ENCODE measurements at places on chromosomes 2 and 18.

DNA sequence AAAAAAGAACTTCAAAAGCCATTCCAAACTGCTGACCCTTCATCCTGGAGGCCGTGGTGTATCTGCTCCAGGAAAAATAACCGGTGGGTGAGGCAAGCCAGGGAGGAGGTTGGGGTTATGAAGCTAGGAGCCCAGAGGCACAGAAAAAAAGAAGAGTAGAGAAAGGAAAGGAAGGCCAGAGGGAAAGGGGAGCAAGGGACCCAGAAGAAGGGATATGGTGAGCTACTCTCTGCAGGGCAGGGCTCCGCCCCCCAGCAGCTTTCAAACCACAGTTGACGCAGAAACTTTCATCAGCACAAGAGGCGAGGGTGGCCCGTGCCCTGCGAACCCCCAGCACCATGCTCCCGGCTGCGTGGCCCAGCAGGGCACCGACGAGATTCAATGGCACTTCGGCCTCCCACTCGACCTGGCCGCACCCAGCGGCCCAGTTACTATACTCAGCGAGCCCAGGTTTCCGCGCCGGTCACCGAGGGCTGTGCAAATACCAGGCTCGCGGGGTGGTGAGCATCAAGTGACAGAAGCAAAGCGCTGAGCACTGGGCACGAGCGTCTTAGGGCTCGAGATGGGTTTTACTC is 665 bp downstream of the MCM6 start:
- H3K4me1 ChIP-seq: no peaks in the 10 kb centered on the region
- peak overlapping the region; percentile 92 for H3K4me3 ChIP-seq
- peak overlapping the region; percentile 68 for H3K27ac ChIP-seq
- H3K27me3 ChIP-seq: no peaks in the 10 kb centered on the region
- H3K36me3 ChIP-seq: no peaks in the 10 kb centered on the region

DNA sequence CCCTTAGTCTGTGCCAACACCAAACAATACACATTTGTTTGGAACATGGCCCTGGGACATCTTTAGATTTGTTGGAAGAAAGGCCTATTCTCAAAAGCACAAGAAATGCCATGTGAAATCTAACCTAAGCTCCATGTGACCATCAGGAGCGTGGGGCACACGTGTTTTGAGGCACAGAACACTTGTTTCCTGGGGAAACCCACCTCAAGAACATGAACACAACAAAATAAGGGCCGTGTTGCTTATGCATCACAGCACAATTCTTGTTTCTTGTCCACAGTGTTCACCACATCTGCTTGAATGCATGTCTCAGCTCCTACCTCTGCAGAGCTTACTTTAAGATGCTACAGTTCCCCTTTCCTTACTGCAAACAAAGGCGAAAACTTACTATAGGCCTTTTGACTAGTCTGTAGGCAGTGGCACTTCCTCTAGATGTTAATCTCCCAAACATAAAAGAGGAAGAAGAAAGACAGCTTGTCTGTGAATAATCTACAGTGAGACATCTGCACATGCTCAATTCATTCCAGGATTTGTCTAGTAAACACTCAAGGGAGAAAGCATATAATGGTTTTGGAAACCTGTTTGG is 165.0 kb downstream of the ANKRD44 start:
- no peaks in the 10 kb centered on the region for H3K27me3 ChIP-seq
- no peak for DNase-seq
- no peaks in the 10 kb centered on the region for H3K36me3 ChIP-seq
- H3K4me3 ChIP-seq: no peak overlapping the region
- H3K27ac ChIP-seq: no peak overlapping the region

DNA sequence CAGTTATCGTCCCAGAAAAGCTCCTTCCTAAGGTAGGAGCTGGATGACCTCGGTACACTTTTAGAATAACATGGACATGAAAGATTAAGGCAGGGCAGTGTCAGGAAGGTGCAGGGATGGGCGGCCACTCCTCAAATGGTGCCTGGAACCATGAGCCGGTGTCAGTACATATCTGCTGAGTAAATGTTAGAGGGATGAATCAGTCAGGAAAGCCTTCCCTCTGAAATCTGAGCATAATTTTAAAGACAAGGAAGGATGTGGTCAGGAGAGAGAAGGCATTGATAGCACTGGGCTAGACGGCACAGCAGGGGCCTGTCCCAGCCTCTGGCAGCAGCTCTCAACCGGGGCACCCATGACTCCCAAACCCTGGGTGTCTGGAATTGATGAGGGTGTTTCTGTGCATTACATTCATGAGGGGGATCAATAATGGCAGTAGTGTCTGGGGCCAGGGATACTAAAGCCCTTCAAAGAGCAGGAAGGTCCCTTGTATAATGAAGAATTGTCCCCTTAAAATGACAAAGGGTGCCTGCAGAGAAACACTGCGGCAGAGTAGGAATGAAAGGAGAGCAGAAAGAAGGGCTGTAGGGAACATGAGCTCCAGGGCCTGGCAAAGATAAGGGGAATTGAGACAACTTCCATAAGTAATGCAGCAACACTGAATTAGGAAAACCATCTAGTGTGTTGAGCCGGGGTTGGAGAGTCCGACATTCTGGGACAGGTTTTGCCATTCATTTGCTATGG is 162.3 kb upstream of the REV1 start:
- H3K36me3 ChIP-seq: no peaks in the 10 kb centered on the region
- H3K4me1 ChIP-seq: no peaks in the 10 kb centered on the region
- no peaks in the 10 kb centered on the region for H3K27me3 ChIP-seq
- no peak overlapping the region for H3K4me3 ChIP-seq
- no peak overlapping the region for H3K27ac ChIP-seq

GRCh38 chr2:219460424-219460926 is 25.8 kb downstream of the SPEG start:
- no peaks in the 10 kb centered on the region for H3K27me3 ChIP-seq
- no peak overlapping the region for H3K27ac ChIP-seq
- H3K4me1 ChIP-seq: no peaks in the 10 kb centered on the region
- no peak overlapping the region for H3K4me3 ChIP-seq
- no peaks in the 10 kb centered on the region for H3K36me3 ChIP-seq

DNA sequence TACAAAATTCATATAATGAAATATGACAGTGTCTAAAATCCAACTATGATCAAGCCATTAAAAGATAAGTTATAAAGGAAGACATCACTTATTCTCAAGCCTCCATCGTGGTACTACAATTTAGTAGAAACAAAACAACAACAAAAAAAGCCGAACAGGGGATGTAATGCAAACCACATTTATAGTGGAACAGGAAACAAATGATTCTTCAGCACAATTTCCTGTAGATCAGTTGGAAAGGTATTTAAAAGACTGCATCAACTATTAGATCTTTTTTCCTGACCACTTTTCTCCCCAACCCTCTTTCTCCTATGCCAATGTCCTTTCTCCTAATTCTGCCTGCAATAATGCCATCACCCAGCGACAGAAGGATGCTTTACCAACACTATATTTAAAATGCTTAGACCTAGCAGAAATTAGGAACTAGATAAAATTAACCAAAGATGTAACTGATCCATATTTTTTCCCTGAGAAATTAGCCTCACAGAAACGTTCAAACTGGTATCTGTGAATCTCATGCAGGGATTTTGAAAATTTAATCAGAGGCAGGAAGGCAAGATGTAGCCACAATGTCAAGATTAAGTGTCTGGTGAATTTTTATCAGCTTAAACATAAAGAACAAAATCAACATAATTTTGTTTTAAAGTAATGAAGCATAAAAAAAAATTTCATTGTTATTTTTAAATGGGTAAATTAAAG is 271.4 kb downstream of the TCF4 start:
- no peaks in the 10 kb centered on the region for H3K4me1 ChIP-seq
- no peak overlapping the region for H3K4me3 ChIP-seq
- no peak overlapping the region for H3K27ac ChIP-seq
- no peaks in the 10 kb centered on the region for H3K36me3 ChIP-seq

GRCh38 chr2:103605071-103605780 is 843.4 kb downstream of the TMEM182 start:
- no peak overlapping the region for H3K27ac ChIP-seq
- no peaks in the 10 kb centered on the region for H3K36me3 ChIP-seq
- no peak overlapping the region for H3K4me3 ChIP-seq
- H3K27me3 ChIP-seq: no peaks in the 10 kb centered on the region
- H3K4me1 ChIP-seq: no peaks in the 10 kb centered on the region

GRCh38 chr2:9050122-9050809 is 46.8 kb upstream of the MBOAT2 start:
- H3K4me3 ChIP-seq: no peak overlapping the region
- no peak for DNase-seq
- no peaks in the 10 kb centered on the region for H3K27me3 ChIP-seq
- H3K4me1 ChIP-seq: no peaks in the 10 kb centered on the region
- no peak overlapping the region for H3K27ac ChIP-seq
- H3K36me3 ChIP-seq: no peaks in the 10 kb centered on the region

DNA sequence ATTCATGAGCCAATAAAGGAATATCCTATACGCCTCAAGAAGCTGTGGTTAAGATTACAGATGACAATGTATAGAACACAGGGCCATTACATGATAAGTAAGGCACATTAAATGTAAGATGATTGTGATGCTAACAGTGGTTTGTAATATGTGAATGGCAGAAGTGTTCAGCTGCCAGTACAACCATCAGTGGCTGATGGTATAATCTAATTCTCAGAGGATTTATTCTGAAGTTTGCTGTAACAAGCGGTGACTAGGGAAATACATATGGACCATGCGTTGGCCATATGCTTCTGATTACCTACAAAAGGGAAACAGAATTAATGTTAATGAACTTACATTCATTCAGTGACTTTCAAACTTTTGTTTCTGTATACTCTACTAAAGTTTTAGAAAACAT is 750.8 kb upstream of the KLHL29 start:
- DNase-seq: no peak
- H3K27ac ChIP-seq: no peak overlapping the region
- no peak overlapping the region for H3K4me3 ChIP-seq
- no peaks in the 10 kb centered on the region for H3K4me1 ChIP-seq

DNA sequence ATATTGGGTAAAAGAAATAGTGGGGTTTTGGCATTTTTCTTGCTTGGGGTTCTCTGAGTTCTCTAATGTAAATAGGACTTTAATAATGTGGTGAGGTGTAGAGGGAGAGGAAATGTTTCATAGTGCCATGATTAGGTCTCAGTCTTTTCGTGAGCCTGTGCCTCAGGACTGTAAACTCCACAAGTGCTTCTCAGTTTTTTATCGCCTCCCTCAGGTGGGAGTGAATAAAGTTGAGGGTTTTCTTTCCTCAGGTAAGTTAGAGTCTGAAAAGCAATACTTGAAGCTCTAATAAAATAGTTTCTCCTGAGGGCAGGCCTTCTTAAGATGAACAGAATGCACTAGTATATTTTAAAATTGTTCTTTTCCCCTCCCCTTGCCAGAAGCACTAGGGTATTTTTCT is 243.1 kb upstream of the SETBP1 start:
- no peak for DNase-seq
- no peaks in the 10 kb centered on the region for H3K4me1 ChIP-seq
- H3K4me3 ChIP-seq: no peak overlapping the region
- no peak overlapping the region for H3K27ac ChIP-seq
- H3K27me3 ChIP-seq: no peaks in the 10 kb centered on the region

- no peak overlapping the region for H3K27ac ChIP-seq
- H3K4me1 ChIP-seq: no peaks in the 10 kb centered on the region
- no peak overlapping the region for H3K4me3 ChIP-seq
- no peak for DNase-seq
- no peaks in the 10 kb centered on the region for H3K36me3 ChIP-seq
These were observed 56.5 kb downstream of the RNU4ATAC start for GRCh38 chr2:121587131-121587530.

DNA sequence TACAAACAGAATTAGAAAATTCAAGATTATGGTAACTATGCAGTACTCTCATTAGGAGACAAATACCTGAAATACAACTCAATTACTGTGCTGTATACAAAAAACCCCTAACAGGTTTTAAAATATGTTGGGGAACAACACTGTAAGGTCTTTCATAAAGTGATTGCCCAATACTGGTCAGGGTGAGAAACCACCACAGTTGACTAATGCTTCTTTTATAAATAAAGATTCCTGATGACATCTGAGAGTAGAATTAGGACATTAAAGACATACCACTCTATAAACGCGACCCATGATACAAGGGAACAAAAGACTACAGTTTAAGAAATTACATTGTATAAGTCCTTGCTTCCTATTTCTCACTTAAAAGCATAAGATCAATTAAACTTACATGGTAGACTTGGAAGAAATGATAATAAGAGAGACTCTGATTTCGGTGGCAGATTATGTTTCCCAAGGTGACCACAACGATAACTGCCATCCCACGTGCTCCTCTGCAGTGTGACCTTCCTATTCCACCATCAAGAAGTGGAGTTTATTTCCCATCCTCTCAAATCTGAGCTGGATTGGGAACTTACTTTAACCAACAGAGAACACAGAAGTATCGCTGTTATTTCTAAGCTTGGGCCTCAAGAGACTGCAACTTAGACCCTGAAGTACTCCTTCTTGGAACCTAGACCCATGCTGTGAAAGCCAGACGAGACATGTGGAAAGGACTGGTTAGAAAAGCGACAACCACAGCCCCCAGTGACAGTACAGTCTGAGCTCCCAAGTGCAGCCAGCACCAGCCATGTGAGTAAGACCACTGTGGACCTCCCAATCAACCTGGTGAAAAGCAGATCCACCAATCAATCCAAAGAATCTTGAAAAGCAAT is 52.3 kb downstream of the ZNF521 start:
- no peak overlapping the region for H3K4me3 ChIP-seq

GRCh38 chr18:34647251-34647650 is 62.8 kb upstream of the DTNA start:
- H3K27ac ChIP-seq: no peak overlapping the region
- DNase-seq: no peak
- no peaks in the 10 kb centered on the region for H3K27me3 ChIP-seq
- no peaks in the 10 kb centered on the region for H3K36me3 ChIP-seq
- H3K4me3 ChIP-seq: no peak overlapping the region

GRCh38 chr2:136116151-136116812 is 1.7 kb downstream of the CXCR4 start:
- no peaks in the 10 kb centered on the region for H3K4me1 ChIP-seq
- no peak for DNase-seq
- H3K4me3 ChIP-seq: peak overlapping the region; percentile 27
- H3K36me3 ChIP-seq: no peaks in the 10 kb centered on the region
- no peaks in the 10 kb centered on the region for H3K27me3 ChIP-seq

GRCh38 chr2:3778851-3779495 is 75.6 kb downstream of the DCDC2C start:
- no peak overlapping the region for H3K4me3 ChIP-seq
- no peak for DNase-seq
- no peaks in the 10 kb centered on the region for H3K27me3 ChIP-seq
- no peaks in the 10 kb centered on the region for H3K4me1 ChIP-seq
- no peaks in the 10 kb centered on the region for H3K36me3 ChIP-seq

DNA sequence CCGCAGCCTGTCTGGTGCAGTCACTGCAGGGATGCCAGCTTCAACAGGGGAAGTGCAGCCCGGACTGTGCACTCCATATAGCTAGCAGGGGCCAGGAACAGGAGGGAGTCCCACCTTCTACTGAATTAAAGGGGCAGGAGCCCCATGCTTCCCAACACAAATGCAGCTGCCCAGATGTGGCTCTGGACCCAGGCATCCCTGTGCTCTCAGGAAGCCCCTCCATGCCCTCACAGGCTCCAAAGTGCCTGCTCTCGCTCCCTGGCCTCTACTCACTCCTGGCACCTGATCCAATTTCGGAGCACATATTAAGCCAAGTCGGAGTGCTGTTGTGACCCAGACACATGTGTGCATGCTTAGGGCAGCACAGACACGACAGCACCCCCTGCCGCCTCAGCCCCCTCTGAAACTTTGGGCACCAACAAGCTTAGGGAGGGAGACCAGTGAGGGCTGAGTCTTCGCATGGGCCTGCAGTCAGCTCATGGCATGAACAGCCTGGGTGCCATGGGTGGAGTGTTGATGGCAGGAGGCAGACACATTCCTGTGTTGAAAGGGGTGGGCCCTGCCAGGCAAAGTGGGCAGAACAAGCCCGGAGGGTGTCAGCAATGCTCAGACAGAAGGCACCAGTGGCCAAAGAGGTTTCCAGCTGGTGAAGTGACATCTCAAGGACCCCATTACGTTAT is 83.5 kb downstream of the ZNF804A start:
- no peaks in the 10 kb centered on the region for H3K36me3 ChIP-seq
- no peak overlapping the region for H3K4me3 ChIP-seq
- no peak for DNase-seq
- no peaks in the 10 kb centered on the region for H3K4me1 ChIP-seq
- H3K27me3 ChIP-seq: no peaks in the 10 kb centered on the region
